ENCODE measurements at places on chromosomes 2 and 18. TPM values are rescaled to one million over a fixed set of nuclear protein-coding genes. Genes with fewer than 3 reads are reported as not detected.
A peak's percentile ranks its signal among the peaks of the same experiment; 100 is the strongest.

The CFAP65 gene
- not detected for total RNA-seq

The RAPGEF4 gene
- 0.07 TPM for total RNA-seq

The MOB4 gene
- 26.2 TPM for total RNA-seq

The REG1B gene
- not detected for total RNA-seq

- no peak for DNase-seq
These were observed 67.5 kb downstream of the LPIN1 start for GRCh38 chr2:11813951-11814350.

GRCh38 chr2:10267551-10268465 is 34.9 kb upstream of the HPCAL1 start:
- no peak for DNase-seq

GRCh38 chr2:95240091-95240490 is 32.8 kb downstream of the ZNF892 start:
- no peak for DNase-seq

DNA sequence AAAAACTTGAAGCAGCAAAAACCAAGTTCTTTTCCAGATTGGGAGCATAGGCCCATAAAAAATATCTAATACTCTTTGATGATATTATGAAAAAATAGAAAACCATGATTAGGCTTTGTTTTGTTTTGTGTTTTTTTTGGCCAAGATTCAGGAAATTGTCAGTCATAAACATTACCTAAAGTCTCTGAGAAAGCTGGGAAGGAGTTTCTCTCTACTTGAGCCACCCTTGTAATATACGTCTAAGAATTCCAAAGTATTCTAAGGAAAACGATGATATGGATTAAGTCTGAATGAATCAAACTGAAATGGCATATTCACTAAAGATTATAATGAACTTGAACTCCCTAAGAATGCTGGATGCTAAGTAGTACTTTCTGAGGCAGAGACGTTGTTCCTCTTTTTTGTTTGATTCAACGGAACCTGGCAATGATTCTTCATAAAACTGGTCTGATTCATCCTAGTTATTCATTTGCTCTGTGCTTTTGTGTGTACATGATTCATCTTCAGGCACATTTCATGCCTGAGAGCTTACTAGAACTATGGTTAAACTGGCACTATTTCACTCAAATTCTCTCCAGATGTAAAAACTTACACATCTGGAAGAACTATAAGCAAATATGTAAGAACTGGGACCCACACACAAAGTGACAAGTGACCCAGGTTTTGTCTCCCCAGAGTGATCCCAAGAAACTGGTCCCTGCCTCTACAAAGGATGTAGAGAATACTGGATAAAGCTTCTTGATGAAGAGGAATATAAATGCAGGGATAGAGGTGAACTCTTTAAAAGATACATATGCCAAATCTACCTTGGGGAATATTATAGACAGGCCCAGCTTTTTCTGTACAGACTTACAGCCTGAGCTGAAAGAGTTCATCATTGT is 159.7 kb downstream of the DOCK10 start:
- peak; percentile 92 for DNase-seq

DNA sequence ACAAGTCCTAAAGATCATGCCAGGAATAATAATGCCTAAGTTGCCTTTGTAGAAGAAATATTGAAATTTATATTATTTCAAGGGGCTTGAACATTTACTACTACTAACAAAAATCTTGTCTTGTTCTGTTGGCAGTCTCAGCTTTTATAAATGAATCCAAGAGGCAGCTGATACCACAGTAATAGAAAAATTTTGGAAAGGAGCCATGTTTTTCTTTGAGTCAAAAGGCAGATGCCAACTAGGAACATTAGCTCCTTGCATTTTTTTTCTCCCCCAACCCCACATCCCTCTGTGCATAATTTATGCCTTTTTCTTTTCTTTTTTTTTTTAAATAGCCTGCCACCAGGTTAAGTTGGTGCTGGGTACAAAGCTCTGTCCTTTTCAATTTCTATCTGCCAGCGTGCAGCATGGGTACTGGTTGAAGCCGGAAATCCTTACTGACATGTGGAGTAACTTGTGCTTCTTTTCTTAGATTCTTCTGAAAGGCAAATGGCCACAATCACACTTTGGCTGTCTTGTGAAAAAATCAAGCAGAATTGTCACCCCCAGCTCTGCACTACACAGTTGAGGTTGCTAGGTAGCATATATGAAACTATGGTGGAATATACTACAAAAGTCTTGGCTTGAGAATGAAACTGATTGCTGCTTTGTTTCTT is 98.8 kb downstream of the RHBDD1 start:
- no peak for DNase-seq

GRCh38 chr2:56117764-56118163 is 66.0 kb upstream of the CCDC85A start:
- no peak for DNase-seq

DNA sequence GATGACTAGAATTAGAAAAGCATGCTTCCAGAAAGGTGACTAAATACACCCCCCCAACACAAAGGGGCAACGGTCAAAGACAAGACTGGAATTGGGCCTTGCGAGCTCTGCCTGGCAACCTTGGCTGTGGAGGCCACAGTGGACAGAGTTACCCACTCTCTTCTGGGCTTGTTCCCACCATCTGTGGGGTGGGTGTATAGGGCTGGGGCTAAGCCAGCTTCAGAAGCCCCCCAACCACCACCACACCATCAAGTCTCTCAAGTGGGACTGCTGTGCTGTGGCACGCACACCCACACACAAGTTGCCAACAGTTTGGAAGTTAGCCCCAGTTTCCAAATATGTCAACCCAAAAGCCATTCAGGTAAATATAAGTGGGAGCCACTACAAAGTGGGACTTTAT is 7.8 kb downstream of the NFE2L2 start:
- no peak for DNase-seq

DNA sequence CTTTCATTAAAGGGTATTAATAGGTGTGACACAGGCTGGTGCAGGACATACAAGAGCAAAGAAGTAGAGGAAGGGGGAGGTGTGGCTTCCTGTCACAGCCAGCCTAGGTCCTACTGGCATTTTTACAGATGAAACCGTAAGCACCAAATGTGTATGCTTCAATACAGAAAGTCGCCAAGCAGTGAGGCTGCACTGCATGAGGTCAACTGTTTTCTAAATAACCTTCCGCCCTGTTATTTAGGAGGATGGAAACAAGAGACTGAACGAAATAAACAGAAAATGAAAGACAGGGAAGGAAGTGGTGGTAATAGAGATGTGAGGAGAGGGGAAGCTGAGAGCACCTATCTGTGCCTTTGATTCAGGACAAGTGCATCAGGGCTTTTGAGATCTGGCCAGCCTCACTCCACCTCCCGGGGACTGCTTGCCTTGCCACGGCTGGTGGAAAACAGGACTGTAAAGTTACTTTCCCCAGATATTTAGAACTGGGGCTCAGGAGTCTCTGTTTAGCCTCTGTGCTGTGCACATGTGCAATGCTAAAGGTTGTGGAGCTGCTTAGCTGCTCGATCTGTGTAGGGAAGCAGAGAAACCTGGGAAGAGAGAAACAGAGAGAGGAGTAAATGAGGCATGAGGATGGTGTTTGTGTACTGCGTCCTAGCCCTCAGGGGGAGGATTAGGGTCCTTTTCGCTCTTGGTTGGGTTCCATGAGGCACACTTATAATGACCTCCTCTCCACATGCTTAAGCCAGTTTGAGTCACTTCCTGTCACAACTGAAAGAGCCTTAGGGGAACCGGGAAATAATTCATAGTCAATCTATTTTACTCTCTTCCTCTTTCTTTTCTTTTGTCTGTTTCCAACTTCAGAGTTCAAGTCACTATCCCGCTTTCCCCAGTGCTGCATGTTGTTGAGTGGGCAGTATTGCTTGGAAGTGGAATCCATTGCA is 62.3 kb upstream of the BOD1L2 start:
- DNase-seq = peak; percentile 35

DNA sequence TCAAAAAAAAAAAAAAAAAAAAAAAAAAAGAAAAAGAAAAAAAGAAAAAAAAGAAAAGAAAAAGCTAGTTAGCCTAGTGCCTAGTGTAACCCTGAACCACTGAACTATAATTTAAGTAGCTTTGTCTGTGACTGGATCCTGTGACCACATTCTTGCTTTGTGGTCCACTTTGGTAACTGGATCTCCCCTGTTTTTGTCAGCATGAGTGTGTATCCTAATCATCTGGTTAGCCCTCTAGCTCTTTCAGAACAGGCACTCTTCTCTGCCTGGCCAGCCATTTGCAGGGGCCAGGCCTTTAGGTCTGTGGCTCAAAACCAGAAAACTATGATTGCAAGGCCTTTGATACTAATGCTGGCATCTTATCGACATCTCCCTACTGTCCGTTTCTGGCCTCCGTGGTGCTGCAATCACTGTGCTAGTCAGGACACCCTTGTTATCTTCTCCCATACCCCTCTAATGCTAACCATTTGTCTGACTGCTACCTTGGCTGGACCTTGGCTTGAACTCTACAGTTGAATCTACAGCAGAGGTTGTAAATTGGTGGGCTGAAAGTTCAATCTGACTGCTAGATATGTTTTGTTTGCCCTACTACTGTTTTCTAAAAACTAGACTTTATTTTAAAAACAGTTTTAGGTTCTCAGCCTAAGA is 40.5 kb downstream of the RBKS start:
- peak; percentile 22 for DNase-seq

DNA sequence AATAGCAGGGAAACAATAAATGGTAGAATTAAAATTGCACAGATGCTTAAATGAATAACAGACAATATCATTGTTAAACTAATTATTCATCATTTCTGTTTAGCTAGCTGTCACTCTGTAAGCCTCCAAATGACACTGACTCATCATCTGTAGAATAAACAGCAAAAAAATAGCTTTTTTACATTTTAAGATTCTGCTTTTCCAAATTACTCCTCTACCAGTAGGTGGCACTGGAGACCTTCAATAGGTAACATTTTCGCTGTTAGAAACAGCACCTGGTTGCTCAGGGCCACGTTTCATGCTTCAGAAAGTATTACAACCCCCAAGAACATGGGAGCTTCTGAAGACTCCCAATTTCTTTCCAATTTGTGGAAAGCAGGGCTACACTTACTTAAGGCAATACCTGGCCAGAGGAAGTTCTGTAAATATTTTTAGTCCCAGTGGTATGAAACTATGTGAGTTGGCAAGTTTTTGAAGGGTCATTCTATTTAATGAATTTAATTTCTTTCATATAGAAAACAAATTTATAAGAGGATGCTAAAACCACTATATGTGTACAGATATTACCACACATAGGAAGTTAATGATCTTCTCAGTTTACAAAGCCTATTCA is 45.4 kb downstream of the TTN start:
- DNase-seq = peak; percentile 67

GRCh38 chr18:40313030-40313642 is 1641.9 kb upstream of the PIK3C3 start:
- DNase-seq = peak; percentile 49

DNA sequence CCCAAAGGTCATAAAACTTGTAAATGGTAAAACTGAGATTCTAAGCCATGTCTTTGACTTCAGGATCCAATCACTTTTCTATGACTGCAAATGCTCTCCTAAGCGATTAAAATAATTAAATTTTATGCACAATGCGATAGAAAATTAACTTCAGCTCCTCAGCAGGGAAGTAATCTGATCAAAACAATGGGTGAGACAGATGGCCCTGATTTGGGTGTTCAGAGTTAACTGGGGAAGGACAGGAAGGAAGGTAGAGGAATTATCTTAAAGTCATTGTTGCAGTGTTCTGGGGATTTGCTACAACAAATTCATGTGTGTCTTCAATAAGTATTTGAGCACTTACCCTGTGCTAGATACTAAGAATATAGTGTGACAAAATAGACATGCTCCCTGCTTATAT is 446.0 kb upstream of the MEX3C start:
- no peak for DNase-seq

- no peak for DNase-seq
These were observed 113.8 kb upstream of the UXS1 start for GRCh38 chr2:106307860-106308259.

DNA sequence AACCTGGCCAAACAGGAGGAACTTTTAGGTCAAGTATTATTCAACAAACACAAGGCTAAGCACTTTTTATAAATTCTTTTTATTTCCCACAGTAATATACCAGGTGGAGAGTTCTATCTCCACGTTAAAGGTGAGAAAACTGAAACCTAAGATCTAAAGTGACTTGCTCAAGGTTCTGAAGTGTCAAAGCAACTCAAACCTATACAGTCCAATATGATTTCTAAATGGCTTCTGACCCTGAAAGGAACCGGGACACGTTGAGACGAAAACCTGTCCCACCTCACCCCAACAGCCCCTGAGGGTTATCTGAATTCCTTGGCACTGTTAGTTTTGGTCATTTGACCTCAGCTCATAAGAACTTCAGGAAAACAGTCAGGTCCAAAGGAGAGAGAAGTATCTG is 814.5 kb upstream of the LRATD1 start:
- DNase-seq = no peak

DNA sequence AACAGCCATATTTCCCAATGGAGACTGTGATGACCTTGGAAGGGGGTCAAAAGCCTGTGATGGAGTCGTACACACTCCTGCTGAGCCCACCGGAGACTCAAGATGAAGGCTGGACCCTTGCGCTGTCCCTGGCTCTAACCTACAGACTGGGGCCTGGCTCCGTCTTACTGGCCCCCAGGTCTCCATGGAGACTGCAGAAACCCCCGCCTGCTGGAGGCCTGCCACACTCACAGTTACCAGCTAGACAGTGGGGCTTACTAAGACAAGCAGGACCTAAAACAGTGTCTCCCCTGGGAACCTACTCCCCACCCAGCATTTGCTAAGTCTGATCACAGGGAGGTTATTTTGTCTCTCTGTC is 9.6 kb downstream of the C2orf72 start:
- DNase-seq = no peak

DNA sequence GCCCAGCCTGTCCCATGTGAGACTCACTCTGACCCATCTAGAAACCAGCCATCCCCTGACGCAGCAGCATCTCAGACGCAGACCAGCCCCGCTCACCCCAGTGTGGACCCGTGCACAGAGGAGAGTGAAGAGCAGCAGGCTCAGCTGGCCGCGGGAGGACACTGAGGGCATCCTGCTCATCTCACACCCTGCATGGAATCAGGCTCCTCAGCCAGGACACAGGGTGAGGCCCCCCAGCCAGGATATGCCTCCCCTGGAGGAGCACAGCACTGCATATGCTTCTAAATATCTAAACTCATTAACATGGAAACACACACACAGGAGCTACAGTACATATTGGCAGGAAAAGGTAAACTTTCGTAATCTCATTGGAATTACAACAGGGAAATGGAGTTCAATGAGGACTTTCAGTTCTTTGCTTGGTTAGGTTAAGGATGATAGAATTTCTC is 34.4 kb downstream of the NEMP2 start:
- no peak for DNase-seq

Measured in HT1080 (cell line).